ENCODE measurements at places on chromosomes 12 and 14. TPM values are rescaled to one million over a fixed set of nuclear protein-coding genes. Genes with fewer than 3 reads are reported as not detected.

- DNase-seq, result peak; percentile 84
Measured at GRCh38 chr12:93886533-93887511, 209.6 kb downstream of the CRADD start.

- peak; percentile 86 for DNase-seq
Measured at GRCh38 chr12:121717041-121717699, 4.6 kb downstream of the TMEM120B start.

DNA sequence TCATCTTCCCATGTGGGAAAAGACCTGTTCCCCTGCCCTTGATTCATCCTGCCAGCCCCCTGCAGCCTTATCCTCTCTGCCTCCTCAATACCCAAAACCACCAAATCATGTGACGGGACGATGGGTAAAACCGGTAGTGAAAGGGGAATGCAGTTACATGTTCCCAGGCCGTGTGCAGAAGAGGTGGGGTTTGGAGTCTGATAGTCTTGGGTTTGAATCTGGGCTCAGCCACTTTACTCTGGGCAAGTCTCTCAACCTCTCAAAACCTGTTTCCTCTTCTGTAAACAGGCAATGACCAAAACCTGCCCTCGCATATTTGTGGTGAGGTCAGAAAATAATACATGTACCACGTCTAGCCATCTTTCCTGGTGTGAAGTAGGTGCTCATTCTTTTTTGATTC is 123.0 kb downstream of the PLXNC1 start:
- no peak for DNase-seq

- no peak for DNase-seq
Measured at GRCh38 chr12:126447346-126447745, 1382.1 kb downstream of the AACS start.

DNA sequence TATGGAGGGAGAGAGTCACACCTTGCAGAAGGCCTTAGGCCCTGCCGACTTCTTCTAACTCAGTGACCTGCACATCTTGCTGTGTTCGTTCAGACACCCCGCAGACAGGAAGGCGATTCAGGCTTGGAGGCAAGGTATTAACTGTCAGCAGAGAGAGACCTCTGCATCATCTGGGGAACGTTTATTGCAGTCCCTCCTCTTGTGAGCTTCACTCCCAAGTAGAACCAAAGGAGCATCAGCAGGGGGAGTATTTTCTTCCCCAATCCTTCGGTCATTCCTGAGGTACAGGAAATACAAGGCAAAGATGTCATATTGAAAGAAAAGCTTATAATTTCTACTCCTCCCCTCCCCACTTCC is 217.9 kb downstream of the CRADD start:
- DNase-seq, result no peak

DNA sequence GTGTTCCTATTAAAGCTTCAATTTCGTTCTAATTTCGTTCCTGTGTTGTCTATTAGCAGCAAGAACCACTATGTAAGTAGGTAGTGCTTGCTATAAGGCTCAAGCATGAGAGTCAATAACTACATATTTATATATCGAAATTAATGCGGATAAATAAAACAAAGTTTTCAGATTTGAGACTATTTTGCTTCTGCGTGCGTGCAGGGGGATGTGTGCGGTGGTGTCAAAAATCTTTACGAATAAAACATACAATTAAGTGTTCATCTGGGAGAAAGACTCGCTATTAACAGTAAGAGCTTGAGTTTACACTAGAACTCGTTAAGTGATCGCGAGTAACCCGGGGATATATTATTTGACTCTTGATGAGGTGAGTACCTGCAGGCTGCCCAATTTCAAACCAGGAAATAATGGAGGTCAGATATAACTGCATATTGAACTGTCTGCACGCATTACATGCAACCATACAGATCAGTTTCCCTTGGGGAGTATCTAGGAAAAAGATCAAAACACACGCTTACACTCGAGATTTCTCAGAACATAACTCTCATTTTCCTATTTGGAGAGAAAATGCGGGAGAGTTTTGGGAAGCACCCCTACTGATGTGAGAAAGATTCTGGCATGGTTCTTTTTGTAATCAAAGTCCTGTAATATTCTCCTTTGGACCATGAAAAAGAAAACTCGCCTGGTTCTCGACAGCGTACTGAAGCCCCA is 813 bp downstream of the TWF1 start:
- peak; percentile 2 for DNase-seq

- no peak for DNase-seq
Measured at GRCh38 chr12:6620137-6620884, 13.1 kb upstream of the CHD4 start.

DNA sequence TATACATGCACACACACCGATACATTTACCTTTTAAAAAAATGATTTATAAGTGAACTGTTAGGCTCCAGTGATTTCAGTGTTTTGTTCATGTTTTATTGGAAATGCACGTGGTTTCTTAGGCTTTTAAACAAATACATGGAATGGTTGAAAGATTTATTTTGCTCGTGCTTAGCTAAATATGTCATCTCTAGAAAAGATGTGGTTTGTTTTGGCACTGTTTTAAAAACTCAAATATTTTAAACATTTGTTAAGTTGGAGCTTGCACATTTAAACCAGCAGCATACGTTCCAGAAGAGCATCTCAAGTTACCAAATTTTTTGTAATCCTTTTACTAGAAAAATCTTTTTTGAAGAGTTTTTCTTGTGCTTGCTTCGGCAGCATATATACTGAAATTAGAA is 44.5 kb downstream of the FOXA1 start:
- DNase-seq, result no peak

Gene FGF6
- total RNA-seq, result not detected

Gene APAF1
- total RNA-seq, result 13.3 TPM

Gene ERBB3
- total RNA-seq, result 0.63 TPM

Gene CALM1
- 490 TPM for total RNA-seq

Gene FOXA1
- total RNA-seq, result 6.5 TPM

Measured in Daoy (cell line).